HL-60 (cell line): ENCODE measurements at places on chromosomes 4 and X.

- DNase-seq: no peak
Measured at GRCh38 chr4:96703265-96703664, 863.4 kb downstream of the PDHA2 start.

GRCh38 chr4:63379750-63380522 is 1029.3 kb downstream of the TECRL start:
- DNase-seq: no peak

DNA sequence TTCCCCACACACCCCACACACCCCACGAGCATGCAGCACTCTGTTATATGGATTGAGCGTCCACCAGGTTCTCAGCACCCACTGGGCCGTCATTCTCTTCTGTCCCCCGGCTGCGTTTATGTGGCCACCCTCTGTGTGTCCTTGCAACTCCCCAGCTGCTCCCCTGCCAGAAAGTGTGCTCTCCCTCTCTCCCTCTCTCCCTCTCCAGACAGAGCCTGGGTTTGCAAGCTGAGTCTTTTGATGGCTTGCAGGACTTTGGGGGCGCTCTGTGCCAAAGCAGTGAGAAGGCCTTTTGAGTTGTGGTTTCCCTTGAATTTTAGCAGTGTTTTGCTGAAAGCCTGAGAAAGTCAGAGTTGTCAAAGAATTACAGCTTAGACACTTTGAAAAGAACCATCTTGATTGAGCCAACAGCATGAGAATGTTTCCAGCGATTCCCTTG is 173.5 kb downstream of the DCLK2 start:
- DNase-seq: no peak

DNA sequence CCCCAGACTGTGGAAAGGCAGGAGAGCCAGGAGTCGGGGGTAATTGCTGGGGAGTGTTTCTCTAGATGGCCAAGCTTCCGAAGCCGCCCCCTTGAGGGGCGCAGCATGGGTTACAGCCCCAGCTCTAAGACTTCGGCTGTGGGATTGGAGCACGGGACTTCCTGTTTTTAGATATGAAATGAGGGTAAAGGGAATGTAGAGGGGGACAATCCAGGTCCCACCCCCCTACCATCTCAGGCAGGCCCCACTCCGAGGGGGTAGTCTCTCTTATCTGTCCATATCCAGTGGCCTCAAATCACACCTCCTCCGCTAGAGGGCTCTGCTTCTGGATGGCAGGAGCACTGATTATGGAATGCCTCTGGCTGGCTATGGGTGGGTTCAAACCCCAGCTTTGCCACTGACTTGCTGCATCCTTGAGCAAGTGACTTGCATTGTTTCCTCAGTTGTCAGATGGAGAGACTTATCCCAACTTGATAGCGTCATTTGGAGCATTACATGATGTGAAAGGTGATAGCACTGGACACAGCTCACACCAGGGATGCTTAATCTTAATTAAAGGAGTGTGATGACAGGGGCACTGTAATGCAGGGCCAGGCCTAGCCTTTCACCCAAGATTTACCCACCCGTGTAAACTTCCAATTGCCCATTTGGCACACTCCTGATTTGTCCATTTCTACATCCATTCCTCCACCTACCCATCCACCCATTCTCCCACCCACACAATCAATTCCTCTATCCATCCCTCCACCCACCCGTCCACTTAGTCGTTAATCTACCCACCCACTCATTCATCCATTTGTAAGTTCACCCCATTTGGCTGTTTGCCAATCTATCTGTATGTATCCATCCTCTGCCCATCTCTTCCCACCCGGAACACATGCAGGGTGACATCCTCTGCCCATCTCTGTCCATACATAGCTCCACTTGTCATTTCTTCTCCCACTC is 848 bp upstream of the KCND1 start:
- peak; percentile 40 for DNase-seq

GRCh38 chrX:9535101-9535500 is 70.2 kb downstream of the TBL1X start:
- no peak for DNase-seq

GRCh38 chr4:172497321-172497720 is 671.3 kb upstream of the GALNT7 start:
- DNase-seq: no peak

- no peak for DNase-seq
Measured at GRCh38 chr4:130646886-130647285, 1550.9 kb downstream of the C4orf33 start.

DNA sequence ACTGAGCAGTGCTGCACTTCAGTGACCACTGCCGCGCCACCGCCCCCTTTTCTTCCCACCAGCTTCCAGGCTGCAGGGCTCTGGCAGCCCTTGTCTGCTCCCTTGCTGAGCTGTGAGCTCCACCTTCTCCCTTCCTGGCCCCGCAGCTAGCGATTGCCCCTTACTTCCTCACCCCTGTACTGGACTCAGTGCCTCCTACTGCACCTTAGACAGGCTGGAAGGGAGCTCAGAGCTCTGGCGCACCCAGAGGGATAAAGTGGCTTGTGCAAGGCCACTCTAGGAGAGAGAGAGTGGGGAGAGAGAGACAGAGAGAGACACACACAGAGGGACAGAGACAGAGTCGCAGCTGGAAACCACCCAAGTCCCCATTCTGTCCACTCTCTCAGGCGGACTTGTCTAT is 6.0 kb downstream of the RASL11B start:
- DNase-seq: no peak

DNA sequence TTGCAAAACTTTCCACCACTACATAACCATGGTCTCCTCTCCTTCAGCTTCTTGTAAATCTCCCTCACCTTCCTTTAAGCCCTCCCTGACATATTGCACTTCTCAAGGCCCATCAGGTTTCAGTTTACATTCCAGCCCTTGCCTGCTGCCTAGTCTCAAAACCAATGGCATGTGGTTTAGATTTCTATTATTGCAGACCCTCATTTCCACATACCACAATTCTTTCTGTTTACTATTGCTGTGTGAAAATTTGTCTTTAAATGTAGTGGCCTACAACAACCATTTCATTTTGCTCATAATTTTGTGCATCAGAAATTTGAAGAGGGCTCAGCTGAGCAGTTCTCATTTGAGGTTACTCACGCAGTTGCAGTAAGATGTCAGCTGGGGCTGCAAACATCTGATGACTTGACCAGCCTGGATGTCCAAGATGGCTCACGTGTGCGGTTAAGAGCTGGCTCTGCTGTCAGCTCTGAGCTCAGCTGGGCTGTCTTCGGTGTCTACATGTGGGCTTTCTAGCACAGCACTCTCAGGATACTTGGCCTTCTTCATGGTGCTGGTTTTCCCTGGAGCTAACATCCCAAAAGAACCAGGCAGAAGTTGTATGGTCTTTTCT is 29.9 kb upstream of the SOD3 start:
- no peak for DNase-seq

DNA sequence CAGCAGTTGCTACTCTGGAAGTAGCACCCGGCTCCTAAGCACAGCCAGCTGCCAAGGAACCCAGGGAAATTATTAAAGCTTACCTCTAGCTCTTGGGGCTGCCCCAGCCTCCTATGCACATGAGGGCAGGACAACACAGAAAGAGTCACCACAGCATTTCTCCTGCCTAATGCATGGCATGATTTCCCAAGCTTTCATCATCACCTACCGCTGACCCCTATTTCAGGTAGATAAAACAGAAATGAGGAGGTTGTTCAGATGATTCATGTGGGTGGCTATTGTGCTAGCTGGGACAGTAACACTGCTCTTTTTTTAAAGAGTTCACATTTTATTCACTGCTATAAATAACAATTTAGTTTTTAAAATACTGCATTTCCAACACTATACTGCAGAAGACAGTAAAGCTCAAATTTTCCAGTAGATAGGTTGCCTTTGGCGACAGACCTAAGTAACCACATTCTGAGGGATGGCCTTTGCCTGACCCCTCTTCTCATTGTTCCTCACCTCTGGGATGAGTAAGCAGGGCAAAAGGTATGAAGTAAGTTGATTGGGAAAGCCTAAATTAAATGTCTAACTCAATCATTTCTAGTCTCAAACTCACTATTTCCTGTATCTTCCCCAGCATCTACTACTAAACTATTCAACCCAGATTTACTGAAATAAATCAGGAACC is 16.7 kb downstream of the CASK start:
- no peak for DNase-seq

DNA sequence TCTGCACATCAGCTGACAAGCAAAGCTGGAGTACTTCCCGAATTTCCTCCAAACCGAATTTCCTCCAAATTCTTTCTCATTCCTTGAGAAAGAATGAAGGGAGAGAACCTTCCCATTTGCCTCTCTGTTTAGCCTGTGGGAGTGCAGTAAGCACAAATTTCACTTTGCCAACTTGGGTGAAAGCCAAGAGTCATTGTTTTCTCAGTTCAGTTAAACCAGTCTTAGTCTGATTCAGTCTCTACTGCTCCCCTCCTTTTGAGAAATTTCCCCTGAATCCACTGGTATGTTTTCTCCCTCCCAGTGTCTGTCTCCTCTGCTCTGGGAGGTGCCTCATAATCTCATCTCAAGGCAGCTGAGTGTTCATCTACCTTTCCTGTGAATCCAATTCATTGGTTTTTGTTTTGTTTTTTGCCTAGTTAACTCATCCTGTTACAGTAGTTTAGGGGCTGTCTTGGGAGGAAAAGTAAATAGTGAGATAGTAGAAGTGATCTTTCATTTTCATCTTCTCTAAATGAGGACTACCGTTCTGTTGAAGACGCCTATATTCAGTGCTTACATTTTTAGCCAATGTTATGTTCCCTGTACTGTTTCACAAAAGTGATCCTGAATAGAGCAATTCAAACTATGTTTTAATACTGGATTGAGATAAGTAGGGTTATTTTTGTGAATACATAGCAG is 49.0 kb downstream of the SYTL5 start:
- DNase-seq: no peak

DNA sequence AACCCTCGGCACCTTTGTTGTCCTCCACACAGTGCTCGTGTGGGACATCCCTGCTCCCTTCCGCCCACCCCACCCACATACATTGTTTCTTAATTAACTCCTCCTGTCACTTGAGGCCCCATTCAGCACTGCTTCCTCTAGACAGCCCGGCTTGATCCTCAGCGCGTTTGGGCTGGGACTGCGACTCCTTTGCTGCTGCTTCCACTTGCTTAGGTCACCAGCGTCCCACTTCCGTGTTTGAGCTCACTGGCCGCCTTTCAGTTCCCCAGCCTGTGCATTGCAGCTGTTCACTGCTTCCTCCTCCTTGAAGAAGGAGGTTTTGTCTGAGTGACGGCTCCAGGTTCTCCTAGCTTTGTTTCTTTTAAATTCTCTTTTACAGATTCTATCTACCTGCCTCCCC is 16.1 kb downstream of the RNF4 start:
- peak; percentile 97 for DNase-seq

DNA sequence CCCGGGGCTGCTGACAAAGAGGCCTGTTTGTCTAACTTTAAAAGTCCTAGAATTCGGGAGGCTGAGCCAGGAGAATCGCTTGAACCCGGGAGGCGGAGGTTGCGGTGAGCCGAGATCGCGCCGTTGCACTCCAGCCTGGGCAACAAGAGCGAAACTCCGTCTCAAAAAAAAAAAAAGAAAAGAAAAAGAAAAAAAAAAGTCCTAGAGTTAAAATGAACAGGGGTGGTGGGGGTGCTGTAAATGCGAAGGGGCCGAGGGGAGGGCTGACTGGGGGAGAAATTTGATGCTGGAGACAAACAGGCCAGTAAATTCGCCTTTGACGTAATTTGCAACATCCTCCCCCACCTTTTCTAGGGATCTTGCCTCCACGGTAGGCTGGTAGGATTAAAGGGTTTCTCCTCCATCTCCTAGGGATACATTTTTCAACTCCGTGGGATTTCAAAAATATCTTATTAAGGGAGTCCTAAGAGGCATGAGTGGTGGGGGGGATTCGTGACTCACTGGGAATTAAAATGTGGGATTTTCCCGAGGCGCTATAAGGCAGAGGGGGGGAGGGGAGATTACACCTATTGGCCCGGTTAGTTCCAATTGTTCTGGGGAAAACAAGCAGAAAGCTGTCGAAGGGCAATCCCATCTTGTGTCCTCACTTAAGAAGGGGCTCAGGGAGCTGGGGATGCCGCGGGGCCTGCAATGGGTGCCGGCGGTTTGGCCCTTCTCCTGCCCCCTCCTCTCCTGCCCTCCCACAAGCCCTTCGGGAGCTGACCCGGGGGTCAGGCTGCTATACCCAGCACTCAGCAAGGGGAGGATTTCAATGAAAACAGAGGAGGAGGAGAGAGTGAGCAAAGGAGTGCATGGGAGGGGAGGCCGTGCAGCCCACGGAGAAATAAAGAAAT is 3.0 kb upstream of the BCOR start:
- DNase-seq: no peak

DNA sequence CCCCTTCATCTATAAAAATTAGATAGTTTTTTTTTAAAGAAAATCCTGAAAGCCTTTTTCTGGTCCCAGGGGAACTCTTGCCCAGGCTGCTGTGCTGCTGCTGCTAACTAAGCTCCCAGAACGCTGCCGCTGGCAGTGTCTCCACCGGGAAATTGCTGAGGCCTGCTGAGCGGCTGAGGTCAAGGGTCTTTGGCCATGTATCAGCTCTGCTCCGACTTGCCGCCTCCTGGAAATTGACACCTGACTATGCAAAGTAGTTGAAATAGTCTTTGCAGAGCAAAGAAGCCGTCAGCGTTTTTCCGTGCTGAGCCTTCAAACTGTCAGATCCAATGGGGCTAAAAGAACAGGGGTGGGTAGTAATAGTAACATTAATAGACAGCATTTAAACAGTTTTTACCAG is 839 bp downstream of the QDPR start:
- no peak for DNase-seq

GRCh38 chr4:67899096-67899495 is 15.3 kb upstream of the TMPRSS11D start:
- no peak for DNase-seq

GRCh38 chrX:70479247-70479921 is 34.7 kb downstream of the DLG3 start:
- DNase-seq: no peak

DNA sequence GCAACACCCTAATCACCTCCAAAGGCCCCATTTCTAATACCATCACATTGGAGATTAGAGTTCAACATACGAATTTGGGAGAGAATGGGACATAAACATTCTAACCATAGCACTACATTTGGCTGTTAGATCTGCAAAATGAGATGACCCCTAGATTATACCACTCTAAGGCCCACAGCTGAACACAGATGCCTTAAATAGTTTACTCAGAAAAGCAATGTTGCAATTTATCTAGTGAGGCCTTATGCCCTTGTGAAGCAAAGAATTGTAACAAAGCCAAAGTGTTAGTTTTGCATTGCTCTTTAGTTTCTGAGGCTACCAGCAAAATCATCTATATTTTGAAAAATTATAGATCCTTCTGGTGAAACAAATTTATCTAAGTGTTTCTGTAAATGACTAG is 31.6 kb upstream of the ARHGEF6 start:
- DNase-seq: no peak

- peak; percentile 70 for DNase-seq
Measured at GRCh38 chrX:154412468-154412867, 1.1 kb downstream of the TAFAZZIN start.

GRCh38 chrX:13717700-13718472 is 16.5 kb downstream of the TRAPPC2 start:
- DNase-seq: no peak

GRCh38 chr4:181688872-181689271 is 554.3 kb upstream of the TENM3 start:
- no peak for DNase-seq

GRCh38 chrX:121546317-121546716 is 498.9 kb downstream of the GLUD2 start:
- DNase-seq: no peak
